ENCODE measurements at places on chromosomes 12 and 14.

DNA sequence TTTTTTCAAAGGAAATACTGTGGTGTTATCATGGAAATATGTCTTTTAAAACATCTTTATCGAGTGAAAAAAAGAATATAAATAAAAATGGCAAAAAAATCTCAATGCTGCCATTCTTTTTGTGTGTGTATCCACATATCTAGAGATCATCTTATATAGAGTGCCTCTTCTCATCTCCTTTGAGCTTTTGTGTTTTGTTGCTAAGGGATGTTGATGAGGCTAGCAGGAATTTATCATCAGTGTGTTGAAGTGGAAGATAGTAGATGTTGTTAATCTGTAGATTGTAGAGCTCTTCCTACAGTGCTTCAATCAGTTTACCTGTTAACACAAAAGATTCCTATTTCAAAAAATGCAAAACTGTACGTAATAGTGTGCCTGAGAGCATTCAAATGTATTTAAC is 1738.0 kb upstream of the SEL1L start:
- no peak for DNase-seq

- DNase-seq, result no peak
Observed at GRCh38 chr14:92397150-92397952, 74.4 kb downstream of the SLC24A4 start.

GRCh38 chr14:64815257-64815656 is 64.5 kb downstream of the SPTB start:
- DNase-seq, result no peak

DNA sequence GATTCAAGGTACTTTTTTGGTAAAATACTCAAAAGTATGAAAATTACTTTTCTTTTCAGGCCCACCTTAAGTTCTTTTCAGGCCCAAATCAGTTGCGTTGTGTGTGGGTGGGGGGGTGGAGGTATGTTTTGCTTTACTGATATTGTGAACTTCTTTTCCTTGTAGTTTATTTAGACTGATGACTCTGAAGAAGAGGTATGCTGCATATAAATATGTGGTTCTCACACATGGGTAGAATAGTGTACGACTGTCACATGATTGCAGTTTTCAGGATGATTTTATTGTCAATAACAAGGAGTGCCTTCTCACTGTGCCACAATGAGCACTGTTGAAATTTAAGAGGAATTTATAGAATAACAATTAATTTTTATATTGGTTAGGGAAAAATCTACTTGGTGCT is 166.6 kb upstream of the ATP2B1 start:
- no peak for DNase-seq
